Activated CD4-positive, CD25-positive, alpha-beta regulatory T cell treated with anti-CD3 and anti-CD28 coated beads, Interleukin-2, amount 50 U/mL, for 16 hours (primary cell): ENCODE measurements at places on chromosomes 6 and 20.

DNA sequence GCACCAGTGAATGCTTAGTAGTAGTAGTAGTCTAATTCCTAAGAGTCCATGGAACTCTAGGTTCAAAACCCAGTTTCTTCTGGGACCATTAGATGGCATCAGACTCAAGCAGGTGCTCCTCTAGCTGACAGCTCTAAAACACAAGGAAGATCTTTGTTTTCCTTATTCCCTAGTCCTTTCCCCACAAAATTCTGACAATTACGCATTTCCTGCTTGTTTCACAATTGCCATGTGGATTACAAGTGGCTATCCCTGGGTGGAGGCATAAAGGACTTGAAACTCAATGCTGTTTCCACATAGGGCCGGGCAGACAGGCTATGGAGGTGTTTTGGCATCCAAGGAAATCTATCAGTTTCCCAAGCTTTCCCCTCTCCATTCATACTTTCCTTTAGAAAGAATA is 9.2 kb upstream of the HLA-DOB start:
- no peak for DNase-seq

GRCh38 chr6:107689951-107690642 is 134.0 kb downstream of the SCML4 start:
- DNase-seq = no peak

GRCh38 chr6:167737205-167737830 is 89.4 kb upstream of the AFDN start:
- no peak for DNase-seq

- no peak for DNase-seq
Measured at GRCh38 chr20:1897965-1898464, 2.8 kb downstream of the SIRPA start.

GRCh38 chr6:51951924-51952323 is 135.5 kb downstream of the PKHD1 start:
- DNase-seq = no peak

DNA sequence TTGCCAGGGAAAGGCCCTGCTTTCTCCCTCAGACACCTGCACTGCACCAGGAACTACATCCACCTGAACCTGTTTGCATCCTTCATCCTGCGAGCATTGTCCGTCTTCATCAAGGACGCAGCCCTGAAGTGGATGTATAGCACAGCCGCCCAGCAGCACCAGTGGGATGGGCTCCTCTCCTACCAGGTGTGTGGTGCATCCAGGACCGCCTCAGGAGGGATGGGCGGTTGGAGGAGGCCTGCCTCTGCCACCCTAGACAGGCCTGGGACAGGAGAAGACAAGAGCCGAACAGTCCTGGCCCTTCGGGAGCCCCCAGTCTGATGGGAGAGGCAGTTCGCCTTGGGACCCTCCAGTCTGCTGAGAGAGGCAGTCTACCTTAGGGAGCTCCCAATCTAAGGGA is 24.2 kb downstream of the GLP1R start:
- DNase-seq = no peak

- DNase-seq = no peak
Measured at GRCh38 chr6:145813285-145814034, 1.1 kb downstream of the FBXO30 start.

- no peak for DNase-seq
Measured at GRCh38 chr6:56904068-56904467, 50.8 kb upstream of the BEND6 start.

DNA sequence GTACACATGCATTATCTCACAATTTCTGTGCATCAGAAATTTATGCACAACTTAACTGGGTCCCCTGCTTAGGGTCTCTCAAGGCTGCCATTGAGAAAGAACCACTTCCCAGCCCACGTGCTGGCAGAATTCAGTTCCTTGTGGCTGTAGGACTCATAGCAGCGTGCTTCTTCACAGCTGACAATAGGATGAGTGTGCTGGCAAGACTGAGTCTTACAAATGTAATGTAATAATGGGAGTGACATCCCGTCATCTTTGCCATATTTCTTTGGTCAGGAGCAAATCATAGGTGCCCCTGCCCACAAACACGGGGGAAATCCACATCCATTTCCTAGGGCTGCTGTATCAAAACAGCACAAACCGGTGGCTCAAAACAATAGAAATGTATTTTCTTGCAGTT is 77.4 kb downstream of the FIG4 start:
- no peak for DNase-seq

DNA sequence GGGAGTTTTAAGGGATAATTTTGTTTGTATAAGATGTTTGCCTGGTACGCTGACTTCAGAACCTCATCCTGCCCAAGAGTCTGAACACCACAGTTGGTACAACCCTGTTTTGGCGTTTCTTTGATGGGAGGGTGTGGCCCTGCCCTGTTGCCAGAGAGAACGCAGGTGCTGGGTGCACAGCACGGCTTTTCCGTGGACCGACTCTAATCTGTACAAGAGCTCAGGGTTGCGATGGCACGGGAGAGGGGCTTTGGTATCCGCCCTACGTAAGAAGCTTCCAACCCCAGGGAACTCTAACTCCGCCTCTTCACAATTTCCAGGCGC is 1.3 kb downstream of the CYP24A1 start:
- DNase-seq = no peak

DNA sequence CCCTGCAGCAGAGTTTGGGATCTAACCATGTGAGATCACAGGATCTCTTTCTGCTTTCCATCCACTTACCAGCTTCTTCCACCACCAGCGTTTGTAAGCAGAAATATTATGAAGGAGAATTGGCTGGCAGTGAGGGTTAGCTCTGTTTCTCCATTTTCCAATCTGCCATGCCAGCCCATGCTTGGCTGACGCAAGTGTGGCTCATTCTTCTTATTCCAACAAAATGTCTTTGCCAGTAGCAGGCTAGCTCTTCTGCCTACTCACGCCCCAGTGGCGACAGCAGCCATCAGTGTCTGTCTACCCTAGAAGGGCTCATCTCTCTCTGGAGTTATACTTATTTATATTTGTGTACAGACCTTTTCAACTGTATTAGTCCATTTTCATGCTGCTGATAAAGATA is 286.2 kb downstream of the FARS2 start:
- no peak for DNase-seq

DNA sequence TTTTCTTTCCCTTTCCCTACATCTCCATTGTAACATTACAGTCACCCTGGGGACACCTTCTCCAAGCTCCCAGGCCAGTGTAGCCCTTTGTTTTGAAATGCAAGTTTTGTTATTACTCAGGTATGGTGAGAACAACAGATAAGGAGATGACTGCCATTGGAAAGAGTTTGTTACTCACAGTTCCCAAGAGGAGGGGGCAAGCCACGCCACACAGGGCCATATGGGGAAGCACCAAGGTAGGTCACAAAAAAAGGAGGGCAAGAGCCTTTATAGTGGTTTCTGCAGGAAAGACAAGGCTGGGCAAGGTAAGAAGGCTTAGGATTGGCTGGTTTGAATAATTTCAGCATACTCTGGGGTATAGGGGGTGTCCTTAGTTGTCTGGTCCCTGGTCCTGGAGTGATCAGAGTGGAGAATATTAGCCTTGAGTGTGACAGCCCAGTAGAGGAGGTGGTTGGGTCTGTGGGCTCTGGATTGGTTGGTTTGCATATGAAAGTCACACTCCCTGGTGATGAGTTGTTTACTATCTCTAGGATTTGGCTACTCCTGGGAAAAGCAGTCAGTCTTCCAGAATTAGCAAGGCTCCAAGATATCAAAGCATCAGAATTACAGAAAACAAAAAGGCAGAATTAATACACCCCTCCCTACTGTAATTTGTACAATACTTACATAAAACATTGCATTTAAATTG is 33.1 kb upstream of the SMLR1 start:
- no peak for DNase-seq

DNA sequence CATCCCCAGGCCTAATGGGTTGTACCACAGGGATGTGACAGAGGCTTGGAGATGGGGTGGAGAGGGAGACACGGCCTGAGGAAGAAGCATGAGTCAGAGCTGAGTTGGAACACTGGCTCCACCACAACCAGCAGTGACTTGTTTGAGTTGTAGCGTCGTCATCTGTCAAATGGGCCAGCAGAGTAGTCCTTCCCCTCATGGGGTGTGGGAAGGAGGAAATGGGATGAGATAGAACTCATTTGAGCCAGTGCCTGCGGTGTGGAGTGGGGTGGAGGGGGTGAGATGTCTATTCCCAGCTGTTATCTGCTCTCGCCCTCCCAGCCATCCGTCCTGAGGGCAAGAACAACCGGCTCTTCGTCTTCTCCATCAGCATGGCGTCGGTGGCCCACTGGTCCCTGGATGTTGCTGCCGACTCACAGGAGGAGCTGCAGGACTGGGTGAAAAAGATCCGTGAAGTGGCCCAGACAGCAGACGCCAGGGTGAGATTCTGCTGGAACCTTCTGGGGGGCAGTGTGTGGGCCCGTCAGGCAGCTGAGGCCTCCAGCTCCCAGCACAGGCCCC is 32.5 kb downstream of the PLCG1 start:
- DNase-seq = no peak

- no peak for DNase-seq
Measured at GRCh38 chr6:128327890-128328289, 192.5 kb downstream of the PTPRK start.

GRCh38 chr20:56806952-56807517 is 177.9 kb downstream of the TFAP2C start:
- no peak for DNase-seq

DNA sequence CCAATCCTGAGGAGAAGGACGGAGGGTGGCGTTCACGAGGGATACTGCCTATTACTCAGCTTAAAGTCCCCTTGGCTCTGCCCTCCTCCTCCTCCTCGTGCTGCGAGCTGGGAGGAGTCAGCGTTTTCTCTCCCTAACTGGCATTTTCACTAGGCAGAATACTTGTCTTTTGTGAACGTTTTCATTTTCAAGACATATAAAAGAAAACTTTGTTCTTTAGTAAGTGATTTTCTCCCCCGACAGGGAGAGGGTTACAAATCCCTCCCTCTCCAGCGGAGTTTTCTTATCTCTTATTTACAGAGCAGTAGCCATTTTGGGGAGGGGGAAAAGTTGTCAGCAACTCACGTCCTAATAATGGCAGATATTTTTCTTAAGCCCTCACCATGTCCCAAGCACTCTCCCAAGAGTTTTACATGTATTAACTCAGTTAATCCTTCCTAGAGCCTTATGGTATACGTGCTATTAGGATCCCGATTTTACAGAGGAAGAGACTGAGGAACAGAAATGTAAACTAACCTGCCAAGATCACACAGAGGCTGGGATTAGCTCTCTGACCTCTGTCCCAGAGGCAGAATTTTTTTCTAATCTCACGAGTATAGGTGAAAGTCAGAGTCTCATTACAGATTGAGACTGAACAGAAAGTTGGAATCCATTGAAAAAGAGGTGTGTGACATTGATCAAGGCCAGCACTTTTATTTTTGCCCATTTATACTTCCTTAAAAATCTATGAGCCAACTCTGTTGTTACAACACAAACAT is 30.0 kb upstream of the ZNF217 start:
- no peak for DNase-seq

DNA sequence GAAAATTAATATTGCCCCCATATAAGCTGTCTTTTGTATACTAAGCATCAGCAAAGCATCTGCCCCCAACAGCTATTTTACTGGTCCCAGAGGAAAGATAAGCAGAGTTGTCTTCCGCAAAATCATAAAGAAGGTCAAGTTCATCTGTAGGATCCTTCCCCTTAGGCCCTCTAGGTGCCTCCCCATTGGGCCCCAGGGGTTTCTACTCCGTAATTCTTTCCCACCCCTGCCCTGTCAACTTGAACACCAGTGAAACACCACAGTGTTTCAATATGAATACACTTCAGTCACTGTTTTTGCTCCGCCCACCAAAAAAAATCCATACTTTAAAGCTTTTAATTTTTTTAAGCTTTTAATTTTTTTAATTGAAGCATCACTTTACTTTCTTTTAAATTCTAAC is 159.2 kb downstream of the ATXN1 start:
- no peak for DNase-seq

DNA sequence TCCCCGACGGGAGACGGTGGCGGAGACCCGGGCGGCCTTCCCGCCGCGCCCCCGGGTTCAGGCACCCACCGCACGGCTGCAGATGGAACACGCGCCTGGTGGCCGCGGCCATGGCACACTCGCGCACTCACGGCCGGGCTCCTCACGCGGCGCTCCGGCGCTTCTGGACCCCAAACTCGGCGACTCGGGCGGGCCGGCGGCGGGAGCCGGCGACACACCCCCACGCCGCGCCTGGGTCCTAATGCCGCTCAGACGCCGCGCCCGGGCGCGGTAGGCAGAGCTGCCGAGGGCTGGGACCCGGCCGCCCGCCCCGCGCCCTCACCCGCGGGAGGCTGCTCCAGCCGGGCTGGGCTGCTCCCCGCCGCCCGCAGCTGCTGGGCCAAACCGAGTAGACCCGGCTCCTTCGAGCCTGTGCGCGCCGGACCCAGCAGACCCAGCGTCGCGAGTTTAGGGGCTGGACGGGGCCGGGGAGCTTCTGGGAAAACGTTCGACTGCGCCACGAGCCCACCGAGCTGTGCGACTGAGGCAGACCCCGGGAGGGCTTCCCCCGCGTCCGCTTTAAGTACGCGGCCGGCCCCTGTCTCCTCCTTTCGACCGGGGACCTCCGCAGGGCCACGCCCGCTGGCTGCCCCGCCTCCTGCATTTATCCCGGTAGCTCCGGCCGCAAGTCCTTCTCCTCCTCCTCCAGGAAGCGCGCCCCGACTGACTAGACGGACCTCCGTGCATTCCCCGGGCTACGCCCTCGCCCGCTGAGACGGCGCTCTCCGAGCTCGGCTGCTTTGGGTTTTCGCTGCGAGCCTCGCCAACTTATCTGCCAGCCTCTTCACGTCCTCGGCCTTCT is at the start of gene SLC4A11:
TSS of gene SLC4A11 (minus strand) at position 165 of the 841 bp plus-strand sequence. CDS start at position 112, 53 bp downstream.
- no peak for DNase-seq

DNA sequence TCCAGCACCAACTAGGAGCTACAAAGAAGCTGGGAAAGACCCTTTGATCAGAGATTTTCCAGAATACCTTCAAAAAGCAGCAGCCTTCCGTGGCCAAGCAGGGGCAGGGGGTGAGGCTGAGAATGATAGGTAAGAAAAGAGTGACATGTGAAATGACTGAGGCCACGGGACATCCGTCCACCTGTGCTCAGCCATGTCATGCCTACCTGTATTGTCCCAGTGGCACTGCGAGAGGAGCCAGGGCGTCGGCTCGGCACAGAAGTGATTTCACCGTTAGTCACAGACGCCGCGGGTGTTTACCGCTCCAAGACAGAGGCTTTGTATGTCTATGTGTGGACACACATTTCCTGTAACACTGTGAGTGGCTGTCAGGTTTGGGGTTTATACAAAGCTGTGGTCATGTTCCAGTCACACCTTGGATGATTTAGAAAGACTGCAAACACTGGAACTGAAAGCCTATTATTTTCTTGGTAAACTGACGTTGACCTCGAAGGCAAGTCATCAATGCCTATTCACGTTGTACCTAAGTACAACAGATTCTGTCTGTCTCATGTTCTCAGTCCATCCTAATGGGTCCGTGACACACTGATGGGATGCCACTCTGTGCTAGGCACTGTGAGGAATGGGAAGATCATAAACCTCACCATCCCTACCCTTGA is 32.1 kb upstream of the JAG1 start:
- no peak for DNase-seq

GRCh38 chr20:36107881-36108280 is 46.7 kb upstream of the EPB41L1 start:
- DNase-seq = no peak

- DNase-seq = no peak
Measured at GRCh38 chr20:53028337-53029007, 56.3 kb downstream of the TSHZ2 start.
